NCI-H1694 (cell line): ENCODE measurements at places on chromosomes 13 and 19.

DNA sequence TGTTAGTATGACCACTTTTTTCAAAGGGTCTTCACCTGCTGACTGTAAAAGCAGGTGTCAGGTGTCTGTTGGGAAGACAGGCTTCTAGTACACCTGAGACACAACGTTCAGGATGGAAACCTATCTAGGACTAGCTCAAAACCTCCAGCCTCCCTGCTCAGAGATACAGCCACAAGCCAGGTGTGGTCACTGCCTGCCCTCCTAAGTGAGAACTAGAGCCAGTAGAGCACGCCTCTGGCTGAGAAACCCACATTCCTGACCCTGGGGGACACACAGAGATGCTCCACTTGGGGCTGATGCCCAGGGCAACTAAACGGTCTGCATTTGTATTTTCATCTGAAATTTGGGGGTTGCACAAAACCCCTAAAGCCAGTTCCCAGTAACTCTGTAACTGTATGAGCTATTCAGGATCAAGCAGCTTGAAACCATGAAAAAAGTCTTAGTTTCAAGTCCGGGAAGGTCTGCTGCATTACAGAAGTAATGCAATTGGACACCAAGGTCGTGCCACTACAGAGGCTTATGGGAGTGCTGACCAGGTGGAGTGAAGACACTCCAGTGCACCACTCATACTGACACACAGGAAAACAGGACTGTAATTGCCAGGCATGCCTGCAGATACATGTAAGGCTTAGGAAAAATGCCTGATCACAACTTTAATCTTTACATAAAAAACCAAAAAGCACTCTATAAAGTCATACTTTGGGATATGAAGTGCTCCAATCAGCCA, 27.8 kb downstream of the ANKRD10 start:
- no peak for DNase-seq

DNA sequence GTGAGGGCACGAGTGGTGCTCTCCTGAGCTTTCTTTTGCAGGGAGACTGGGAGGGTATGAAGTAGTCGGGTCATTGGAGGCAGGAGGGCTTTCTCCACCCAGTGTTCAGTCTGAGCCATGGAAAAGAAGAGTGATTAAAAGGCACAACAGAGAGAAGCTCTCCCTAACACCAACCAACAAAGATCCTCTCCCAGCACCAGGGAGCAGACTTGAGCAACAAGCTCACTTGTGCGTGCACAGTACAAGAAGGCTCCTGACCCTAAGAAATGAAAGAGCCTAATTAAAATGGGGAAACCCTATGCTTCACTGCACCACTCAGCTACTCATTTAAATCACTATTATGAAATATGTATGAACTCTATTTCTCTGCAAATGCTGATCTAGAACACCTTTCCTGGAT, 276.3 kb upstream of the SOX21 start:
- no peak for DNase-seq

GRCh38 chr13:39186205-39186875, 148.1 kb downstream of the NHLRC3 start:
- DNase-seq, result no peak

- DNase-seq, result no peak
These were observed 112.3 kb downstream of the GADD45B start for GRCh38 chr19:2588081-2588777.

- no peak for DNase-seq
These were observed 22.9 kb downstream of the NAXD start for GRCh38 chr13:110638257-110638656.

- DNase-seq, result no peak
These were observed 83.1 kb downstream of the AKAP11 start for GRCh38 chr13:42355092-42355485.
